ENCODE measurements at places on chromosomes 2 and 18. TPM values are rescaled to one million over a fixed set of nuclear protein-coding genes. Genes with fewer than 3 reads are reported as not detected.

GRCh38 chr2:45224321-45224992, 215.2 kb upstream of the SIX2 start:
- DNase-seq, result no peak

- DNase-seq, result peak; percentile 84
Measured at GRCh38 chr2:165902934-165903333, 50.6 kb downstream of the TTC21B start.

DNA sequence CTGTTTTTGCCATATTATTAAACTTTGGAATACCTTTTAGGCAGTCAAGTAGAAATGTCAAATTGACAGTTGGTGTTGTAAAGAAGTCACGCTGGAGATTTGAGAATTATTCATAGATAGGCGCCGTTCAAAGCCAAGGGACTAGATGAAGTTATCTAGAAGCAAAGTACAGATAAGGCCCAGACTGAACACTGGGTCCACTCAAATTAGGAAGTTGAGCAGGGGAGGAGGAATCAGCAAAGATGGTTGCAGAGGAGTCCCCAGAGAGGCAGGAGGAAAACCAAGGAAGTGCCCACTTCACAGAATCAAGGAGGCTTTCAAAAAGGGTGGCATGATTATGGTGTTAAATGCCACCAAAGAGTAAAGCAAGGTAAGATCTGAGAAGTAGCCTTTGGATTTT, 9.6 kb upstream of the ALS2 start:
- no peak for DNase-seq

DNA sequence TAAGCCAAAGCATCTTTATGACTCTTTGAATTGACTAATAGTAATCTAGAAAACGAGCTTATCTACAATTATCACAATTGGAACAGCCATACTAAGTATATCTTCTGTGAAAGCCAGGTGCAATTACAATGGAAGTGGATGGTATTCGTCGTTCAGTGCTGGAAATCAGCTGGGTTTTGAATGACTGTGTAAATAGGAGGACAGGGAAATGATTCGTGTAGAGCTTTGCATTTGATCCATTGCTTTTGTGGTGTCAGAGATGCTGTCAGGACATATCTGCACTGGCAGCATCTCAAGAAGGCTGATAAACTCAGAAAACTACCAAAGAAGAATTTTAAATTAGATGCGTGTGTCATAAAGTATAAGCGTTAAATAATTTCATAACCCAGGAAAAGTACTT, 187.1 kb downstream of the ZNF407 start:
- no peak for DNase-seq

Gene DLX1
- total RNA-seq, result 0.09 TPM

Gene STPG4
- 0.22 TPM for total RNA-seq

Data from muscle of leg (tissue), 16 donors.